Right renal pelvis (tissue), 4 donors: ENCODE measurements at places on chromosomes 3 and 15. TPM values are rescaled to one million over a fixed set of nuclear protein-coding genes. Genes with fewer than 3 reads are reported as not detected.

The KCNMB3 gene
- 4.8 TPM for polyA plus RNA-seq

The THSD4 gene
- 32.7 TPM for polyA plus RNA-seq

The FRMD4B gene
- polyA plus RNA-seq: 43.7 TPM

The ACSBG1 gene
- polyA plus RNA-seq: 0.69 TPM

The TM6SF1 gene
- polyA plus RNA-seq: 1.8 TPM

The PIERCE2 gene
- 7.3 TPM for polyA plus RNA-seq

The CD80 gene
- not detected for polyA plus RNA-seq

The SMAD3 gene
- 53.1 TPM for polyA plus RNA-seq

The SI gene
- polyA plus RNA-seq: not detected

The RETNLB gene
- polyA plus RNA-seq: not detected

The IMPG2 gene
- polyA plus RNA-seq: 0.44 TPM

The TTC21A gene
- 7.0 TPM for polyA plus RNA-seq

The GOLGA8K gene
- polyA plus RNA-seq: 1.3 TPM

The ZPLD1 gene
- 0.59 TPM for polyA plus RNA-seq

The ZNF619 gene
- 7.2 TPM for polyA plus RNA-seq

The ECE2 gene
- 0.16 TPM for polyA plus RNA-seq

The PP2D1 gene
- 0.25 TPM for polyA plus RNA-seq

The GABRG3 gene
- polyA plus RNA-seq: 2.2 TPM

The GABRB3 gene
- polyA plus RNA-seq: 5.9 TPM

The GP9 gene
- polyA plus RNA-seq: 1.00 TPM

The ARRDC4 gene
- polyA plus RNA-seq: 25.5 TPM

The LRRC3B gene
- polyA plus RNA-seq: 1.4 TPM

The GATA2 gene
- polyA plus RNA-seq: 47.2 TPM

The MYD88 gene
- 27.1 TPM for polyA plus RNA-seq

The HIGD2B gene
- polyA plus RNA-seq: not detected

The NAA80 gene
- 9.9 TPM for polyA plus RNA-seq

The BHLHE40 gene
- 24.8 TPM for polyA plus RNA-seq

The RASL12 gene
- 6.1 TPM for polyA plus RNA-seq

The POPDC2 gene
- polyA plus RNA-seq: 3.5 TPM

The DNAH12 gene
- polyA plus RNA-seq: 1.1 TPM

The GHSR gene
- not detected for polyA plus RNA-seq

The UTS2B gene
- 0.24 TPM for polyA plus RNA-seq

The MGA gene
- polyA plus RNA-seq: 35.2 TPM

The LDHAL6B gene
- 0.26 TPM for polyA plus RNA-seq

The SPESP1 gene
- 6.4 TPM for polyA plus RNA-seq

The ZMAT3 gene
- 10.9 TPM for polyA plus RNA-seq

The TNK2 gene
- 24.8 TPM for polyA plus RNA-seq

The CYP8B1 gene
- 0.79 TPM for polyA plus RNA-seq

The HTR3E gene
- not detected for polyA plus RNA-seq
